ENCODE measurements at places on chromosomes 16 and 17.

DNA sequence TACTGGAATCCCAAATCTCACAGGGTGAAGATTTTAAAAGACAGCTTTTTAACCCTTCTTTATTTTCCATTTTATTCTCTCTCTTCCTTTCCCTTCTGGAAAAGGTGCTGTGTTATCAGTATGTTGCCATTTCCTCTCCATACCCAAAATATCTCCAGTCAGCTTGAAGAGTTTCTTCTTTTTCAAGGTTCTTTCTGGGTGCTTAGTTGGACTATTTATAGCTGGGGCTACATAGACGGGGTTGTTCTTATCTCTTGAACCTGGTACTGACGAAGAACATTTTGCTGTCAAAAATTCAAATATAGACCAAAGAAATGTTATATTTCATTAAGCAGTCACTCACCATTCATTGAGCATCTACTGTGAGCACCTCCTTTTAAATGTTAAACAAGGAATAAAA, 48.6 kb downstream of the IST1 start:
- no peak for DNase-seq

GRCh38 chr16:27097800-27098230, 31.1 kb downstream of the C16orf82 start:
- DNase-seq, result no peak

DNA sequence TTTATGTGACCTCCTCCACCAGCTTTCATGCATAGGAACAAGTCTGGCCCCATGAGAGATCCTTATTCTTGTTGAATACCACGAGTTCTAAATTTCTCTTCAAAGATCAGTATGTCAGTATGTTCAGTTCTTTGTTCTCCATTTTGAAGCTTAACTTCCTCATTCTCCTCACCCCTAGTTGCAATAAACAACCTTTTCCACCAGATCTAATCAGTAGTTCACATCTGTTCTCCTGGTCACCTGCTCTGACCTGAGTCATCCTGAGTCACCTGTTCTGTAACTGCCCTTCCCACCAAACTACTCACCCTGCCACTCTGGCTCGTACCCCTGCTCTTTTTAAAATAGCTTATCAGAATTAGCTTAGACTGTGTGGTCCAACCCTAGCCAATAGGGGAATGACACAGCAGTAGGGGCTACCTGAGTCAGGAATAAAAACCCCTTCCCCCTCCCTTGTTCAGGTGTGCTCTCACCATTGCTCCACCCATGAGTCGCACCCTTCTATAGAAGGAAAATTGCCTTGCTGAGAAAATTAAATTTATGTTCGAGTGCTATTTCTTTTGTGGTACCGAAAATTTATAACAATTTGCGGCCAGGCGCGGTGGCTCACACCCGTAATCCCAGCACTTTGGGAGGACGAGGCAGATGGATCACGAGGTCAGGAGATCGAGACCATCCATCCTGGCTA, 94.6 kb downstream of the EMP2 start:
- no peak for DNase-seq

DNA sequence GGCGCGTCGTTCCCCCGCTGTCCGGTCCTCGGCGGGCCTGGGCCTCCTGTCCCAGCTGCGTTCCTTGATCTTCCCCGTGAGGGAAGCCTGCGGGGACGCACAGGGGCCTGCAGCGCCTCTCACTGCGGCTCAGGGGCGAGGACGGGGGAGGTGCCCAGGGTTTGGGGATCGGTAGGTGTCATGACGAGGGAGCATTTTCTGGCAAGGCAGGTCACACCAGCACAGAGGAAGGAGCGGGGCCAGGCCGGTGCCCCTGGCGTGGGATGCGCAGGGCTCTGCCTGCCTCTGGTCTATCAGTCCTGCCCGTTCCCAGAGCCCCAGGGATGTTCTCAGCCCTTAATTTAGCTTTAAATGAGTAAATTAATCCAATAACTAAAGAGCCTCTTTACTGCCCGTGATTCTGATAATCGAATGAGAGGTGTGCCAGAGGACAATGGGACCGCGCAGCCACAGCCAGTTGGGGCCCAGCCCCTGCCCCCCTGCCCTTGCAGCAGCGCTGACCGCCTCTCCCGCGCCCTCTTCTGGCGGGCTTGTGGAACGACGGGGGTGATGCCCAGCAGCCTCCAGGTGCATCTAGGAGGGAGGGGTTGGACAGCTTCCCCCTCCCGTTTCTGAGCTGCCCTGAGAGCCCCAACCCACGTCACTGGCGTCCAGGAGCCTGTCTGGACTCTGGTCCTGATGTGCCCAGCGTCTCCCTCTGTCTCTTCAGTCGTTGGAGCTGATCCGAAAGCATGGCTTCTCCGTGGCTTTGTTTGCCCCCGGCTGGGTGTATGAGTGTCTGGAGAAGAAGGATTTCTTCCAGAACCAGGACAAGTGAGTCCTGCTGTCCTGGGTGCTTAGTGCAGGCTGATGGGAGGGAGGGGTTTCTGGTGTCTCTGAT, 7.9 kb downstream of the ENGASE start:
- DNase-seq, result no peak

DNA sequence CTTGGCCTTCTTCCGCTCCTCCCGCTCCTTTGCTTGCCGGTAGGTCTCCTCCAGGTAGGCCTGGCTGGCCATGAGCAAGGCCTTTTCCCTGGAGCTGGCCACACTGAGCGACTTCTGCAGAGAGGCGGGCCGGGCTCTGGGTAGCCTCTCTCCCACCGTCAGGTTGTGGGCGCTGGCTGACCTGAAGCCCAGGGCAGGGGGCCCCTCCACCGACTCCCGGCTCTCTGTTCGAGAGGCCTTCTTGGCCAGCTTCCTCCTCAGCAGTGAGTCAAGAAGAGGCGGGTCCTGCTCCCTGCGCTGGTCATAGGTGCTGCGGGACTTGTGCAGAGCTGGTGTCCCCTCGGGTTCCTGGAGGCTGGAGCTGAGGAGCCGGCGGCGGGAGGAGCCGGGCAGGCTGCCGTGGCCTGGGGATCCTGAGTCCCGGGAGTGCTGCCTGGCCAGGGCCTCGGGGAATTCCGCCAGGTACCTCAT, 12.8 kb downstream of the GPR179 start:
- DNase-seq, result no peak

- DNase-seq, result no peak
Measured at GRCh38 chr17:42182927-42183734, 2.1 kb downstream of the HCRT start.

DNA sequence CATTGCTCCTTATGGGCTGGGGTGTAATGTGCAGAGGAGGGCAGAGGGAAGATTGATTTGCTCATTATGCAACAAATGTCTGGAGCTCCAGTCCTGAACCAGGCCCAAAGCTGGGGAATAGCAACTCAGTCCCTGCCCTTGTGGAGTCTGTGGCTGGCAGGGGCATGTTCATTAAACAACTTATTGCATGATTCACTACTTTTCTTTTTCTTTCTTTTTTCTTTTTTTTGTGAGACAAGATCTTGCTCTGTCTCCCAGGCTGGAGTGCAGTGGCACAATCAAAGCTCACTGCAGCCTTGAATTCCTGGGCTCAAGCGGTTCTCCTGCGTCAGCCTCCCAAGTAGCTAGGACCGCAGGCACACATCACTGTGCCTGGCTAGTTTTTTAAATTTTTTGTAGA, 23.1 kb downstream of the MSI2 start:
- no peak for DNase-seq

DNA sequence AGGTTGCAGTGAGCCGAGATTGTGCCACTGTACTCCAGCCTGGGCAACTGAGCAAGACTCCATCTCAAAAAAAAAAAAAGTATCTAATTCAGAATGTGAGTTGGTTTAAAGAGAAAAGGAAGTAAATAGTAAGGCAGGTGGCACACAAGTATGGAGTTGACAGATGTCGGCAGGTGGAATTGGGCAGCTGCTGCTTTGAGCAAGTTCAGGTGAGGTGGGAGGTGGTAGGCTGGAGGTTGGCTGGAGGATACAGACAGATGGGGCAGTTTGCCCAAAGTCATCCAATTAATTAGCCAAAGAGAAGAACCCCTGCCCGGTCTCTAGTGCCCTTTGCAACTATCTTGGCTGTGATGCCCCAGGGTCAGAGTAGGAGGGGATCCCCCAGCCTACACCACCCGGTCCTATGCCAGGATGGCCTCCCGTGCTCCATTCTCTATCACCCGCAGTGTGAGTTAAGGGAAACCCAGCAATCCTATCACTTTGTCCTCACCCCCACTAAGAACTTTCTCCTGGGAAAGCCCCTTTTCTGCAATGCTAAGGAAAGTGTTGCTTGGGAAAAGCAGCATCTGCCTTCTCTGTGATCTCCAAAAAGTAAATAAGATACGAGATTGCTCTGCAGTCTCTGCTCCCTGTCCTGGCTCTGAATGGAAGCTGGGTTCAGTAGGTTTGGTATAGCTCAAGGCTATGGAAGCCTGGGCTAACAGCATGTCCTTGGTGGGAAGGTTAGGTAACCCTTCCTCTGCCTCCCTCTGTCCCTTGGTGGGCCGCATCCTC, 32.2 kb downstream of the SLC12A3 start:
- DNase-seq, result no peak

GRCh38 chr17:30433514-30433913, 43.7 kb upstream of the GOSR1 start:
- no peak for DNase-seq

- DNase-seq, result no peak
Measured at GRCh38 chr17:82970818-82971590, 108.4 kb upstream of the METRNL start.

DNA sequence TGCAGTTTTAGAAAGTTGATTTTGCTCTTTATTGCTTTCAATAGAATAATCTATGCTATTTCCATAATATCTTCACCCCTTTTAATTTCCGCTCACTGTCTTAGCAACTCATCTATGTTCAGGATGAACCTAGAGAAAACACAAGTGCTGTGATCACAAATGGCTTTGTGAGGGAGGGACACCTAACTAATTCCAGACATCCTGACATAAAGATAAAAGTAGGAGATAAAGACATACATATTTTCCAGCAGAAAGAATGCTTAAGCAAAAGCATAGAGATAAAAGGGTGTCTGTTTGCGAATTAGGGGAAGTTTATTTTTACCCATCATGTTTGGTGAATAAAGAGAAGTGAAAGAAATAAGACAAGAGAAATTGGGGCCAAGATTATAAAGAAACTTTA, 254.2 kb downstream of the KCNJ2 start:
- no peak for DNase-seq

DNA sequence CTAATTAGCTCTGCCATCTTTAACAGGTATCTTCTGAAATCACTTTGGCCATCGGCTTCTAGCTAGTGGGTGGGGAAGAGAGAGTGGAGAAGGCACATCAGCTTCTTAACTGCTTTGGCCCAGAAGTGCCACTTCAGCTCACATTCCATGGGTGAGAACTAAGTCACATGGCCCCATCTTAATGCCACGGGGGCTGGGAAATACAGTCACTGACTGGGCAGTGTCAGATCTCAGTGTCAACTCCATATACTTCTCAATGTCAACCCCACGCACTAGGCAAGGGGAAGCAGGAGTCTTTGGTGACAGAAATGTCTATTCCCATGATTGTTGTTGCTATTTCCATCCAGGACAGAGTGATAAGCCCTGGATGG, 29.4 kb downstream of the CCR7 start:
- no peak for DNase-seq

DNA sequence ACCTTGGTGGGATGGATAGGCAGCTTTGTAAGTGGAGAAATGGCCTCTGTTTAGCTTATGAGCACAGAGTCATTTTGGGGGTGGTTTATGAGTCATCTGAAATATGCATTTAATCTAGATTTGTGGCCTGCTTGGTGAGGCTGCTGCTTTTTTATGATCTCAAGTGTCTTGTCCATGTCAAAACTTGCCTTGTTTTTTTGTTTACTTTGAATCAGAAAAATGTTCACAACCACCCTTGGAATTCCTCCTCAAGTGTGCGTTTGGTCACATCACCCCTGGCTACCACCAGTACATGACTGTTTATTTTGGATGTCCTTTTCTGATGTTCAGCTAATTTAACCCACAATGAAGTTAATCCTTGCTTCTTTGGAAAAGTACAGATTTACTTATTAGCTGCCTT, 64.6 kb downstream of the FTO start:
- DNase-seq, result no peak

DNA sequence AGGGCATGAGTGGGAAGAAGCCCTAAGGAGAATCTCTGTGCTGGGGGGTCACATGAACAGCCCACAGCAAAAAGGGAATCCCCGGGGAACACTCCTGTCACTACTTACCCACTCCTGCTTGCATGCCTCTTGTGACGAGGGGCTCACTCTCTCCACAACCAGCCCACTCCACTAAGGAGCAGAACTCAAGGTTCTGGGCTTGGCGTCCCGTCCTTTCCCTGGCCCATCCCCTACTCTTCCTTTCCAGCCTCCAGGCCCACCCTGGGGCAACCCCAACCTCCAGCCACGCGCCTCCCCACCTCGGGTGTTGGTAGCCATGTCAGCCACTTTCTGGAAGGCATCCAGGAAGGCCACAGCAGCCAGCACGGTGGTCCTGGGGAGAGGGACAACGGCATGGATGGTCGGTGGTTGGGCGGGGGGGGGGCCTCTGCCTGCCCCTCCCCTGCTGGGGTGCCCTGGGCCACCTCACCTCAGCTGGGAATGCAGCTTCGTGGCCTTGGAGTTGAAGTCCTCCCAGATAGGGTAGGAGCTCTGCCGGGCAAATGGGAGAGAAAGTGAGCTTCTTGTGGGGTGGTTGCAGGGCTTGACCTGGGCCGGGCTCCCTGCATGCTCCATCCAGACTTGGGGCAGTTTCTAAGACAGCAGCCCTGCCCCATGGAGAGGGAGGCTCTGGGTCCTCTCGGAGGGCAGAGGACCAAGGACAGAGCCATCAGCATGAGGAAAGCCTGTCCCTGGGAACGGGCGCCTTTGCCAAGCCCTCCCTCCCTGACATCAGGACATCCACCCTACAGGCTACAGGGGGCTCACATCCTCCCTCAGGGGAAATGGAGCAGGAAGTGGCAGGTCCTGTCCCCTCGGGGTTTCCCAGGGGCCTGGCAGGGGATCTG, 5.1 kb downstream of the MTSS2 start:
- DNase-seq, result no peak

- no peak for DNase-seq
Measured at GRCh38 chr16:12009922-12010321, 33.4 kb downstream of the SNX29 start.

DNA sequence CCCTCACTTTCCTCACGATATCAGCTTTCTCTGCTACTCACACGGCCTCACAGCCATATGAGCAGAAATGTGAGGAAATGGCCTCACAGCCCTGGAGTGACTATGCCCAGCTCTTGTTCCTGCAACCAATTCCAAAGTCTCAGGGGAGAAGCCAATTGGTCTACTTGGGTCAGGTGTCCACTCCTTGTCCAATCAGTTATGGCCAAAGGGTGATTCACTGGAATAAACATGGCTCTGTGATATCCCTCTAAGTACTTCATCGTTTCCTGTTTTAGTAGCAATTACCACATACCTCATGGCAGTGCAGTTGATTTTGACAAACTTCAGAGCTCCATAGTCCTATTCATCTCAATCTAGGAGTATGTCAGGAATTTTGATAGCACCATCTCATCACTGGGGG, 195.4 kb downstream of the KATNIP start:
- no peak for DNase-seq

- no peak for DNase-seq
Measured at GRCh38 chr16:65225488-65225887, 103.6 kb upstream of the CDH11 start.

DNA sequence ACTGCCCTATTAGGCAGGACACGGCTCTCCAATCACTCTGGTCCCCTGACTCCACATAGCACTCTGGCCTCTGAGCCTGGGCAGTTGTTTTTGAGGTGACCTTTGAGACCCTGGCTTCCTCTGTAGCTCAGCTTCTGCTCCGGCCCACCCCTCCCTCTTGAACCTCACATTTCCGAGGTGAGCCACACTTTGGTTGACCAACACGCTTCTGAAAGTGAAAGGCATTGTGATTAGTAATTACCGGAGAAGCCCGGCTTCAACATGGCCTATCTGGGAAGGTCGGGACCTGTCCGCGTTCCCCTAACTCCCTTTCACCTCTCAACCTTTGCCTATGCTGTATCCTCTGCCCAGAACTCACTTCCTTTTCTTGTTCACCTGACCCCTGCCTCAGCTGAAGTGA, 10.3 kb upstream of the ITGAX start:
- no peak for DNase-seq

- no peak for DNase-seq
Measured at GRCh38 chr16:85924675-85925074, 25.7 kb downstream of the IRF8 start.
